ENCODE measurements at places on chromosomes 4 and X. TPM values are rescaled to one million over a fixed set of nuclear protein-coding genes. Genes with fewer than 3 reads are reported as not detected.

The GAGE12E gene
- total RNA-seq, result not detected

The ARHGAP36 gene
- total RNA-seq, result not detected

The ADH7 gene
- 3.9 TPM for total RNA-seq

The ELK1 gene
- total RNA-seq, result 15.8 TPM

The FGFBP1 gene
- 99.8 TPM for total RNA-seq

The NLGN3 gene
- total RNA-seq, result not detected

The NWD2 gene
- total RNA-seq, result under 0.01 TPM

The DCAF8L2 gene
- total RNA-seq, result not detected

The BRS3 gene
- not detected for total RNA-seq

The ITIH6 gene
- total RNA-seq, result not detected

The BBS12 gene
- 3.1 TPM for total RNA-seq

The DLG3 gene
- total RNA-seq, result 11.6 TPM

The ENPP6 gene
- not detected for total RNA-seq

The SYTL5 gene
- total RNA-seq, result 0.48 TPM

The NUDT10 gene
- total RNA-seq, result 3.4 TPM

The ACSL1 gene
- total RNA-seq, result 100.0 TPM

The MTHFD2L gene
- total RNA-seq, result 35.6 TPM

The ARAP2 gene
- total RNA-seq, result 64.2 TPM

The MAGEC2 gene
- total RNA-seq, result not detected

The AKAP14 gene
- 0.64 TPM for total RNA-seq

The PAK3 gene
- total RNA-seq, result 2.4 TPM
